ENCODE measurements at places on chromosomes 16 and 17.

- no peak for DNase-seq
Observed at GRCh38 chr17:6457688-6458459, 13.6 kb downstream of the PIMREG start.

GRCh38 chr16:88912556-88912955 is 46.1 kb upstream of the PABPN1L start:
- no peak for DNase-seq

GRCh38 chr16:85104821-85105391 is 7.4 kb downstream of the CIBAR2 start:
- no peak for DNase-seq

GRCh38 chr17:68600067-68600930 is 868 bp downstream of the FAM20A start:
- no peak for DNase-seq

GRCh38 chr16:73143576-73144422 is 95.9 kb upstream of the ZFHX3 start:
- no peak for DNase-seq

- peak; percentile 28 for DNase-seq
Observed at GRCh38 chr16:13390093-13390985, 488.9 kb downstream of the SHISA9 start.

- no peak for DNase-seq
Observed at GRCh38 chr16:66976746-66977145, 11.6 kb upstream of the CES4A start.

- DNase-seq, result no peak
Observed at GRCh38 chr16:66701026-66701425, 4.5 kb upstream of the CMTM4 start.

DNA sequence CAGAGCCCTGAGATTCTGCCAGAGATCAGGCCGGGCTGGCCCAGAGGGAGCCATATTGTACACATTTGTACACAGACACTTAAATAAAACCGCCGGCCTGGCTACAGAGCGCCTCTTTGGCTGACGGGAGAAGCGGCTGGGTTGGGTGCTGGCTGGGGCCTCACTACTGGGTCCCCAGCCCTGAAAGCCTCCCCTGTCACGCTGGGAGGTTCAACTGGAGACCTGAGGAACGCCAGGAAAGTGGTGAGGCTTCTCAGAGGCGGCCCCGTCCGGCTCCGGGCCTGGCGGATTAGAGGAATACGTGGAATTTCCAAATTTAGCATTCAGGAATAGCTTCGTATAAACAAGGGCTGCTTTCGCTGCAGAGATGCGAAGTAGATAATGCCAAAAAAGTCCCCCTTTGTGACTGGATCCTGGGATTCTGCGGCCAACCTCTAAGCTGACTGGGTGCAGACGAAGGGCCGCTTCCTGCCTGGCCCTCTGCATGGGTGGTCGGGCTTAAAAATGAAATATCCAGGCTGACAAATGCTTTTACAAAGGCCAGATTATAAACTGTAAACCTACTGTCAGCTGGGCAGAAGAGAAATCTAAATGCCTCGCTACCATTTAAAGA is 252.4 kb downstream of the IRF8 start:
- no peak for DNase-seq

DNA sequence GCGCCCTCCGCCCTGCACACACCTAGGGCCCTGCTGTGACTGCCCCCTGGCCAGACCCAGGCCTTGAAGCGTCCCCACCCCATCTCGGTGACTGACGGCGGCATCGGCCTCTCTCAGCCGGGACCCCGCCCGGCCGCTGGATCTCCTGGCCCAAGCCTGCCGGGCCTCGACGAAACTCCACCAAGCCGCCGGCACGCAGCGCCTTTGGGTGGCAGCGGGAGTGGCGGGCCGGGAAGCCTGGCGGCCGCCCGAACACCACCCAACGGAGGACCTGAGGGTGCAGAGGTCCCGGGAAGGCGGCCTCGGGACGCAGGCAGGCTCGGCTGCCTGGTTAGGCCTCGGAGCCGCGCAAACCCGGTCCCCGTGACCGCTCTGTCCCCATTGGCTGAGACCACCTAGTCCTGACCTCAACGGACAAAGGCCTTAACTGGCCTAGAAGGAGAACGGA is 12.0 kb upstream of the TMEM97 start:
- no peak for DNase-seq

DNA sequence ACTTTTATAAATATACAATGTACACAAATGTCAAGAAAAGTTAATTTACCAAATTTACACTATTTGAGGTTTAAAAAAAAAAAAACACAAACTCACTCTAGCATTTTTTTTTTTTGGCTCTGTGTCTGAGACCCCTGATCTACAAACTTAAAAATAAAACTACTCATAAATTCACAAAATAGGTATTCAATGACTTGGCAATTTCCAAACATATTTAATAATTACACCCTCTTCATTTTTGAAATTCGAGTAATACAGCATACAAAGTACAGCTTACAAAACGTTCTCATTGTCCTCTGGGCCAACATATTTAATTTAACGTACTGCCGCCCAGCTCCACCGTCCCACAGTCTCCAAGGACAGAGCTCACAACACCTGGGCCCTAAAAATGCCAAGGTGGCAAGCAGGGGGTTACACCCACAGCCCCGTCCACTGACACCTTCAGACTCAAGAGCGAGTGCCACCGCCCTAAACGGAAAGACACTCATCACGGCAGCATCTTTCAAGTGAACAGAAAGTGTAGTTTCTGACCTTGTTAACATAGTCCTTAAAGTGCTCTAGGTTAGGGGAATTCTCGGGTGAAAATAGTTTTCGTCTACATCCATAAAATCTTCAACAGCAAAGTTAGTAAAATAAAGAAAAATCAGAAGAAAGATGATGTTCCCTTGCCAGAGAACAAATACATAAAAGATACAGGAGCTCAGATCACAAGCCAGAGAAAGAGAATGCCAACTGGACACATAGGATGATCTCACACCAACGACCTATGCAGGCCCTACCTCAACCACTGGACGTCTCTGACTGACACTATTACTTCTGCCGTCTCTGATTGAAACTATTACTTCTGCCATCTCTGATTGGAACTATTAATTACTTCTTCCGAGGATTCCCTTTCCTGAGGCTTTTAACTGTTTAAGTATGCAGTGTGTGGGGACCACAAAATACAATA is 4.2 kb downstream of the ADCY9 start:
- DNase-seq, result no peak

DNA sequence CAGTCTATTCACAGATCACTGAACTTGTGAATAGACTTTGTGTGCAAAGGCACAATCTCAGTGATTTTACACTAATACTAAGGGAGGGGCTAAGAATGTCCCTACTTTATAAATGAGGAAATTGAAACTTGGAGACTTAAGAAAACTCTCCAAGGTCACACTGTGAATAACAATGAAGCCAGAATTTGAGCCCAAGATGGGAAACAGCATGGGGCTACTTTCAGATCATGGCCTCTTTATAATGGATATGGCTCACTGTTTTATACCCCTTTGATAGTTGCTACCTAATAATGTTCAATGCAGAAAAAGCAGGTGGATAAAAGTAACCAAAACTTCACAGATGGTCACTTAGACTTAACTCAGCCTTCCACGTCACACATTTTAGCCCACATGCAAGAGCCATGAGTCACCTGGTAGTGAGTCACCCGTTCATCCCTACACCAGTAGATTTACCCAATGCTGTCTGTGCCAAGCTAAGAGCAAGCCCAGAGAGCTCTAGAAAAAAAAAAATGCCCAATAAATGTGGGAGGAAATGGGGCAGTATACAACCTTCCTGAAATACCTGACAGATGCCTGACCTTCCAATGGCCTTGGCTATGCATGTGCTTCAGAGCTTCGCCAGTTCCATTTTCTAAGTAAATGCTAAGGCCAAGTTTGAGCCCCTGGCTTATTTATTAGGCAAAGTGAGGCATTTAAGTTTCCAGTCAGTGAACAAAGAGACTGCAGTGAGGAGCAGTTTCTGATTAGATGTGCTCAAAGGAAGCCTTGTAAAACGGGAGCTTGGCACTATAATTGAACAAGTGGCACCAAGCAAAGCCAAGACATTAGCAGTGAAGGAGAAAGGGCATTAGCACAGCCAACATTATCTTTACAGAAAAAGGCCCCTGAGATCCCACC is 219.7 kb downstream of the TMEM114 start:
- no peak for DNase-seq

DNA sequence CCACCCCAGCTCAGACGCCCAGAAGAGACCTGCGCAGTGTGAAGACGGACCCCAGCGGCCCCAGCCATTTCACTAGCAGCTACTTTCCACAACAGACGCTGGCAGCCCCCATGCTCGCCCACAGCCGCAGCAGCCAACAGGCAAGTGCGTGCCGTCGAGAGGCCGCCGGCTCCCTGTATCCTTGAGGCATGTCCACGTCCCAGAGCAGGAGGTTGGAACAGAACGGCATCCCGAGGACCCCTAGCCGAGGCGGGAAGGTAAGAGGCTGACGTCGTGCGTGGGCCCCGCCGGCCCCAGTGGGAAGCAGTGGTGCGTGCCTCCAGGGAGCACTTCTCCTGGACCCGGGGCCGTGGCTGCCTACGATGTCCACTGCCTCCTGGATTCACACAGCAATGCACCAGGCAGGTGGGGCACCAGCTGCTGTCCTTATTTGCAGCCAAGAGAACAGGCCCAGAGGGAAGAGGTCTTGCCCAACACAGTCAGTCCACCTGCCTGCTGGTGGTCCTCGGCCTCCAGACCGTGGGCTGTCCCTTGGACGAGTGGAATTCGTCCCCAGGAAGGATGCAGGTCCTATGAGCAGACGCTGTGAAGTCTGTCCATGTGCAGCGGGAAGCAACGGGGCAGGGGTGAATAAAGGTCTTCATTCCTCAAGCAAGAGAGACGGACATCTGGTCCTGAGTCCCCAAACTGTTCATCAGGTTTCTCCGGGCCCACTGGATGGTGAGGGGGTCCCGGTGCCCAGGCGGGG is 38.5 kb downstream of the SLC7A5 start:
- no peak for DNase-seq

DNA sequence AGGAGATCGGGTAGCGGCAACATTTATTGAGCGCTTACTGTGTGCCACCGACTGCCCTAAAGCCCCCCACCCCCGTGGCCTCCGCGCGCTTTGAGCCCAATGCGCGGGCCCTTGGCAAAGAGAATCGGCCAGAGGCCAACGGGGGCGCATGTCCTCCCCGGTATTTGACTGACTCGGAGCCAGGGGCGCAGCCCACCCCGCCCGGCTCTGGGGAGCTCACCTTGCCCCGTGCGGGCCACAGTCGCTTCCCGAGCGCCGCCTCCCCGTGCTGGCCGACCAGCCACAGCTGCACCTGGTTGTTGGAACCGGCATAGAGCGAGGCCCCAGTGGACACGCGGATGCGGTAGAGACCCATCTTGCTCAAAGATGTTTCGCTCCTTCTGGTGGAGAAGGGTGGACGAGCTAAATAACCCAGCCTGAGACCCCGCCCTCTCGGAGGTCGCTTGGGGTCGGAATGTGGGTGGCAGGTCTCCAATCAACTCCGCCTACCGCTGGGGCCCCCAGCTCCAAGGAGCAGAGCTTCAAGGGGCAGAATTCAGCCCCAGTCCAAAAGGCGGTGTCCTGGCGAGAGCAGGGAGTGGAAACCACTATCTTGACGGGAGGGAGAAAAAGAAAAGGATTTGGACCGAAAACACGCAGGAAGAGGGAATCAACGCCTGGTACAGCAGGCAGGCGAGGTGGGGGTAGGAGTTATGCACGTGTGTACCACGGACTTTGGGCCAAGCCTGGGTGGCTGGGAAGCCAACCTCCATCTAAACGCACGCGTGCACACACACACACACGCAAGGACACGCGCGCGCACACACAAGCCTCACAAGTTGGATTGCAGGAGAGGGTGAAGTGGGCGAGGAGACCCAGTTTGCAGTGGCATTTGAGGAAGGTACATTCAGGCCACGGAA is at the start of gene ALOX15:
Gene ALOX15 (minus strand): TSS at position 382 of the 899 bp plus-strand sequence. CDS start 27 bp downstream, at position 355.
- DNase-seq, result no peak

- no peak for DNase-seq
Observed at GRCh38 chr17:66579556-66579955, 255.4 kb upstream of the CACNG5 start.

GRCh38 chr16:63365649-63366304 is 1329.5 kb upstream of the CDH8 start:
- no peak for DNase-seq

DNA sequence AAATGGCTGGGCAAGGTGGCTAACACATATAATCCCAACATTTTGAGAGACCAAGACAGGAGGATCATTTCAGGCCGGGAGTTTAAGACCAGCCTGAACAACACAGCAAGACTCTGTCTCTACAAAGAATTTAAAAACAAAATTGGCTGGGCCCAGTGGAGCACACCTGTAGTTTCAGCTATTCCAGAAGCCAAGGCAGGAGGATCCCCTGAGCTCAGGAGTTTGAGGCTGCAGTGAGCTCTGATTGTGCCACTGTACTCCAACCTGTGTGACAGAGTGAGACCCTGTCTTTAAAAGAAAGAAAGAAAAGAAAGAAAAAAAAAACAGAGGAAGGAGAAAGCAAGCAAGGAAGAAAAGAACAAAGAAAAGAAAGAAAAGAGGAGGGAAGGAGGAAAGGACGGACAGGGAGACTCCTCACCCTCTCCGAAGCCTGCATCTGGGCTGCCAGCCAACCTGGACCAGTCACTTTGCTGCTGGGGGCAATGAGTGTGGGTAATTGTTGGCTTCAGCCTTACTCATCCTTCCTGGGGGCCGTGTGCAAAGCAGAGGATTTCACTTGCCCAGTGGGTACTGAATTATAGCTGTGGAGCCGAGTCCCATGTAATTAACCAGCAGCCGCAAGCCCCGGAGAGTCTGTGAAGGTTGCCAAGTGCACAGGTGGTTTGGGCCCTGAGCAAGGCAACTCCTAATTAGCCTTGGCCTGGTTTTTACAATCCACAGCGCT is 6.7 kb upstream of the MT4 start:
- DNase-seq, result no peak

- DNase-seq, result peak; percentile 80
Observed at GRCh38 chr17:19744922-19745757, 3.0 kb downstream of the ALDH3A1 start.

DNA sequence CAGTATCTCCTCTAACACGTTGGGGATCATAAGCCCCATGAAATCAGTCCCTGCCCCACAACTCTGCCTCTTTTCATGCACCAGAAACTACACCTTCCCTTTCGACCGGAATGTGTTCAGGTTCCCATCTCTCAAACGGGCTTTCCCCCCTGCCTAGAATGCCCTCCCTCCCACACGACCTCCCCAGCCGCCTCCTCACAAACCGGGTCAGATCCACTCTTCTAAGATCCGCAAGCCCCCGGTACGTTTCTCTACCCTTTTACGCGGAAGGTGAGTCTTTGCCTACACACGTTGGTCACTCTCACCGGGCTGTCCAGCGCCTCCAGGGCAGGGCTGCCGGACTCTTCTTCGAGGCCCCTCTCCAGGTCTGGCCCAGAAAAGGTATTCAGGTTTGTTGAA is 708 bp downstream of the DHX33 start:
- peak; percentile 4 for DNase-seq

DNA sequence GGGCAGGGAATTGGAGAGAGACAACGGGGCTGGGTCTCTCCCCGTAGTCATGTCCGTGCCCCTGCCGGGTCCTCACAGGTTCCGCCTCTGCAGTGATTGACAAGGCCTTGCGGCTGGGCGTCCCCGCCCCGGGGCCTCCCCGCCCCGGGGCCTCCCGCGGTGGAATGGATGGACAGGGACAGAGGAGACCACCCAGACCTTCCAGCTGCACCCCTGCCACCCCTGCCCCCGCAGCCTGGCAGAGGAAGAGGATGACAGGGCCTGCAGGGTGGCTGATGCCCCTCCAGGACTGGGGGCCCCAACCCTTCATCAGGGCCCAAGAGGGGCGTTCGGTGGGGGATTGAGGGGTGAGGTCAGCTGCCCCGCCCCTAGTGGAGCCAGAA is 216.4 kb upstream of the CIBAR2 start:
- DNase-seq, result no peak
